ENCODE measurements at places on chromosomes 6 and 20.

- no peak for DNase-seq
Observed at GRCh38 chr20:49287555-49288249, 9.8 kb upstream of the ZNFX1 start.

- no peak for DNase-seq
Observed at GRCh38 chr6:163460307-163460782, 45.8 kb downstream of the QKI start.

- DNase-seq = no peak
Observed at GRCh38 chr20:7853493-7853892, 86.8 kb downstream of the HAO1 start.

- no peak for DNase-seq
Observed at GRCh38 chr6:161215876-161216615, 57.8 kb downstream of the AGPAT4 start.

DNA sequence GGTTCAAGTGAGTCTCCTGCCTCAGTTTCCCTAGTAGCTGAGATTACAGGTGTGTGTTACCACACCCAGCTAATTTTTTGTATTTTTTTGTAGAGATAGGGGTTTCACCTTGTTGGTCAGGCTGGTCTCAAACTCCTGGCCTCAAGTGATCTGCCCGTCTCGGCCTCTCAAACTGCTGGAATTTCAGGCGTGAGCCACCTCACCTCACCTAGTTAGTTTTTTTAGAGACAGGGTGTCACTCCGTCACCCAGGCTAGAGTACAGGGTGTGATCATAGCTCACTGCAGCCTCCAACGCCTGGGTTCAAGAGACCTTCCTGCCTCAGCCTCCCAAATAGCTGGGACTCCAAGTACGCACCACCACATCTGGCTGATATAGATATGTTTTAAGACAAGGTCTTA, 22.9 kb downstream of the SYTL3 start:
- DNase-seq = no peak

- no peak for DNase-seq
Observed at GRCh38 chr6:147675281-147675680, 166.8 kb downstream of the SAMD5 start.

DNA sequence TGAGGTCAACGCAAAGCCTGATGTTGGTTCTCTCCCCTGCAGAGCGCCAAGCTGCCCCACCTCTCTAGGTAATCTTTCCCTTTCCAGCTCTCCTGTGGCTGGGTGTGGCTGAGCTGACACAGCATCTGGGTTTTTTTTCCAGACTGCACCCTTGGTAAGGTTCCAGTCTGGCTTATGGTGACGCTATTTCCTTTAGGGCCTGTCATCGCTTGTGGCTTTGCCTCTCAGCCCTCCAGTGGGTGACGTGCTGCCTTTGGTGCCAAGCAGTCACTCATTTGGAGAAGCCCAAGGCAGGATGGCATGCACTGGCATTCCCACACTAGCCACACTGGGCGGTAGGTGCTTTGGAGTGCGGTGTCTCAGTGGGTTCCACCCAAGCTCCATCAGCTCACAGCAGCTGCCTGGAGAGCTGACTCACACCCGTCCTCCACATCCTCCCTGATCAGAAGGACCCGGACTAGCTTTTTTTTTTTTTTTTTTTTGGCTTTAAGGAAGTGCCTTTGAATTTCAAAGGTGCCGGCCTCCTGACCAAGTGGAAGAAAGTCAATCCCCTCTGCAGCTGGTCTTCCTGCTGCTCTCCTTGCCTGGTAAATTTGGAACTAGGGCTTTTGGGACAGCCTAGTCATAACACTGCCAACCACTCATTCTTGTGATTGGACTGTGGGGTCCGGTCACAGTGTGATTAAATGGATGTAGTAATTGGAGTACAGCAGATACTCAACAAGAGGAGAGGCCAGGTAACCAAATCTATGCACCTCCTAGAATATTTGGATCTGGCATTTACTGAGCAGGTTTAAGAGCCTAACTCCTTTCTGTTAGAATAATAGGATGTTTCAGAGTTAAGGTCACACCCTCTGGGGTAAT, 153.6 kb downstream of the CD83 start:
- DNase-seq = no peak

Measured in activated T-helper 1 cell treated with anti-CD3 and anti-CD28 coated beads, Interleukin-2, amount 50 U/mL, for 16 hours (primary cell).